ENCODE measurements at places on chromosomes 2 and 18.

DNA sequence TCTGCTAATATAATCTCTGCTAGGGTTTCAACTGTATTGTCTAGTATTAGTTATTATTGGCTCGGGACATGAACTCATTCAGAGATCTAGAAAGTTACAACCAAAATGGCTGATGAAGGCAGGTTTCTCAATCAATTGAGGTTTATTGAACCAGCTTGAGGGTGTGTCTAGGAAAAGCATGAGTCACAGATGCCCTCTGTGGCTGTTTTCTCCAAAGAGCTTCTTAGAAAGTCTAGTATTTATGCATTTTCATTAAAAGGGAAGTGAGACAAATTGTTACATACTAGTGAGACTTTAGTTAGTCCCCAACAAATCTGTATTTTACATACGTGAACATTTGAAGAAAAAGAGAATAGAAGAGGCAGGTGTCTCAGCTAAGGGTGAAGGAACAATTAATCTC is 23.0 kb upstream of the RTTN start:
- no peak for DNase-seq

DNA sequence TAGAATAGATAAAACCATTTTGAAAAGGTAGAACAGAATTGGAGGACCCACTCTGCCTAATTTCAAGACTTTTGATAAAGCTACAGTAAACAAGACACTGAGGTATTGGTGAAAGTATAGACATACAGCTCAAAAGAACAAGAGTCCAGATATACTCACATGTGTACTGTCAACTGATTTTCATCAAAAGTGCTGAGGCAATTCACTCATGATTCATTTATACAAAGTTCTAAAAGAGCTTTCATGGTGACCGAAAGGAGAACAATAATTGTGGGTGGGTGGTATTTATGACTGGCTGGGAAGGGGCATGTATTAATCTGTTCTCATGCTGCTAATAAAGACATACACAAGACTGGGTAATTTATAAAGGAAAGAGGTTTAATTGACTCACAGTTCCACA is 7.3 kb downstream of the MAP4K3 start:
- DNase-seq, result no peak

GRCh38 chr2:121598087-121598486 is 51.2 kb downstream of the CLASP1 start:
- no peak for DNase-seq

DNA sequence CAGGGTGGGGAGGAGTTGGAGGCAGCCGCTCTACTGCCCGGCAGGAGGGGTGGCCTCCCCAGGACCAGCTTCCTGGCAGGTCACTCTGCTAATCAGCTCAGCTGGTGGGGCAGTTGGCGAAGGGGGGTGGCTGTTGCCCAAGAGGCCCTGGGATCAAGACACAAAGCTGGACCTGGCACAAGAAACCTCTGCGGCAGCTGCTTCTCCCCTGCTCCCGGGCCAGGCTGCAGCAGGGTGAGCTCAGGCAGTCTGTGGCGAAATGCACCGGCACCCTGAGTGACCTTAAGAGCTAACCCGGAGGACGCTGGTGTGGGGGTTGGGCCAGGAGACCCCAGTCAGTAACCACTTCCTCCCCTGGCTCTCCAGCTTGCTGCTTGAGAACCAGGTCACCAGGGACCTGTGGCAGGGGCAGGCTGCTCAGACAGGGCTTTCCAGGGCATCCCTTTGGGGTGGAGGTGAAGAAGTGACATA is 31.1 kb downstream of the TOGARAM2 start:
- DNase-seq, result peak; percentile 78

DNA sequence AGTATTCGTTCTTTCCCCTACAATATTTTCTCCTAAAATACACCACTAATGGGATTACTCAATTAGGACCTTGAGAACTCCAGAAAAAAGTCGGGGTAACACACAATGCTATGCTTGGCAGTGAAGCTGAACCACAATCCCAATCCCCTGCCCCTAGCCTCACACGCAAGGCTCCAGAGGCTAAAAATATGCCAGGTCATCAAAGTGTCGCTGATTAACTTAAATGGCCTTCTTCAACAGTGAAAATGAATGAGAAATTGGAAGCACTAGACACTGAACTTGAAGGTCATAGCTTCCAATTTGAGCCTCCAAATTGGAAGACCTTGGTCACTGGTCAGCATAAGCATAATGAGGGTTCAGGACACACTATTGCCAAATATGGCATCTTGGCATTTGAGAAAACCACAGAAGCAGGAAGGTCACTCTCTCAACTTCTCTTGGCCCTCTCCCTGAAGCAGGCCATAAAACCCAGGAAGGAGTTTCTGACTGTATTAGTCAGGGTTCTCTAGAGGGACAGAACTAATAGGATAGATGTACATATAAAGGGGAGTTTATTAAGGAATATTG is 86.0 kb upstream of the SATB2 start:
- DNase-seq, result no peak

GRCh38 chr18:47756364-47757016 is 174.0 kb downstream of the SMAD2 start:
- peak; percentile 72 for DNase-seq

- no peak for DNase-seq
These were observed 17.9 kb upstream of the ALPI start for GRCh38 chr2:232438091-232438490.

DNA sequence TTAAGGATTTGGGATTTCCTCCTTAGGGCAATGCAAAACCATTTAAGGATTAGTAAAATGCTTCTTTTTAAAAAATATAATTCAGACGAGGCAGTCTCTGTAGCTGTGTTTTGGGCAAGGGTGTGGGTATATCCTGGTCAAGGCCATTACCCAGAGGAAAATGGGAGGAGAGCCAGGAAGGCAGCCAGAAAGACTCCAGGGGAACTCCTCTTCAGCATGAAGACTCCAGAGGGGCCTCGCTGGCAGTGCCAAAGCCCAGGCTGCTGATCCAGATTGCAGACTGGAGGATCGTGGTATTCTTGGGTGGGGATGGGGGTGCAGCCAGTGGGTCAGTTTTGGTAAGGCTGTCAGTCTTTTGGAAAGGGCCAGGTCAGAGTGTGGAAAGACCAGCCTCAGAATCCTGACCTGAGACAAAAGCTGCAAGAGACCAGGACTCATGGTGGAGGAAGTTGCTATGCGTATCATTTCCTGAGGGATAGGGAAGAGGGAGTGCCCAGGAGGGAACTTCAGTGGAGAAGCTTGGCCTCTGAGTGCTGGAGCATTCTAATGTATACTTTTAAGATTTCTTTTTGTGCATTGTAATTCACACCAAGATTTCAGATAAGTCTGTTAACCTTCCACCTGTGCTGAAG is 20.9 kb upstream of the RAB11FIP5 start:
- no peak for DNase-seq

GRCh38 chr2:145185696-145186095 is 665.8 kb upstream of the ZEB2 start:
- DNase-seq, result no peak

DNA sequence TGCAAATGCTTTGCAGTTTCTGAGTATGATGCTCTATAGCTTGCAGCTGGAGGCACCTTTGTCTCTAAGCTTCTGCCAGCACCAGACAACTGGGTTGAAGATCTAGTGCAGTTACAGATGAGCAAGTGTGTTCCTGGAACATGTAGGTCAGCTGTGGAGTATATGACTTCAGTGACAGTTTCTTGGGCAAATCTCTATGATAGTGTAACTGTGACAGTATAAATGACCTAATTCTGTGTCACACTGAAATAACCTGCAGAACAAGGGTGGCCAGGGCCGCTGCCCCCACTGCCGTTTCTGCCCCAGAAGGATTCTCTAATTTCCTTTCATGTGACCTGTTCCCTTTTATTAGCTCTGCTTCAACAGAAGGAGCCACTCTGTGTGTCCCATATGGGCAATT is 145.3 kb upstream of the DAPL1 start:
- DNase-seq, result no peak

- DNase-seq, result no peak
These were observed 180.2 kb downstream of the ANAPC1 start for GRCh38 chr2:111703759-111704158.

GRCh38 chr2:149055751-149056150 is 17.3 kb downstream of the LYPD6B start:
- no peak for DNase-seq

DNA sequence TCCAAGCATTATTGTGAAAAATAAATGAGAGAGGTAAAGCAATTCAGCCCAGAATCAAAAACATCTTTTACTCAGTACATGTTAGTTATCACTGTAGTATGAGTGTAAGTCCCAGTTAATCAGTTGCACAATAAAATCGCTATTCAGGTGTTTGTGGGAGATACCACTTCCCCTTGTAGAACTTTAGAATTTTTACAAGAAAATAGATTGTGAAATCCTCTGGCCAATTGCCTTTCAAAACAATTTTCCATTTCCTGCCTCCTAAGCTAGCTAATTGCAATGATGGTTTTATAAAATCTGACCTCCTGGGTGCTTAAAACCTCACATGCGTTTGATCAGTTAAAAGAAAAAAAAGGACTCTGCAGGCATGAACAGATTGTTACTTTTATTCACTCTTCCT is 332.5 kb downstream of the PID1 start:
- DNase-seq, result no peak

All from mucosa of descending colon (tissue), 3 donors.